ENCODE measurements at places on chromosomes 11 and 22.
A peak's percentile ranks its signal among the peaks of the same experiment; 100 is the strongest.

DNA sequence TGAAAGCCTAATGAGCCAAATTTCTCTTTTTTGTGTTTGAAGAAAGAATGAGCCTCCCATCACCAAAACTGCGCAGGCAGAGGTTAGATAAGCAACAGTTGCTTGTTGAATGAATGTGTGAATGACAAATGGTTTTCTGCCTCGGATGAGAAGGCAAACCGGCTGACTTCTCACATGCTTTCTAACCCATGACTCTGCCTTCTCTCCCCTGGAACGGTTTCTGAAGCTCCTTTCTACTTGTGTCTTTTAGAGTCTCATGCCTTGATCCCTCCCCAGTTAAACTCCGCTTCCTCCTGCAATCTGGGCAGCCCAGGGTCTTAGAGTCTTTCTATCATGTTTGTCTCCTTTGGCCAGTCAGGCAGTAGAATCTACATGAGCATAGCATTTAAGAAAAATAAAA, 342.1 kb upstream of the NCAM1 start:
- no peak for DNase-seq

GRCh38 chr22:30320021-30320556, 6.7 kb downstream of the TBC1D10A start:
- no peak for DNase-seq

GRCh38 chr11:68687311-68687710, 3.0 kb downstream of the GAL start:
- no peak for DNase-seq

GRCh38 chr11:96311120-96311568, 31.9 kb downstream of the MAML2 start:
- DNase-seq: peak; percentile 77

GRCh38 chr11:15053191-15053685, 20.2 kb upstream of the CALCB start:
- peak; percentile 2 for DNase-seq

DNA sequence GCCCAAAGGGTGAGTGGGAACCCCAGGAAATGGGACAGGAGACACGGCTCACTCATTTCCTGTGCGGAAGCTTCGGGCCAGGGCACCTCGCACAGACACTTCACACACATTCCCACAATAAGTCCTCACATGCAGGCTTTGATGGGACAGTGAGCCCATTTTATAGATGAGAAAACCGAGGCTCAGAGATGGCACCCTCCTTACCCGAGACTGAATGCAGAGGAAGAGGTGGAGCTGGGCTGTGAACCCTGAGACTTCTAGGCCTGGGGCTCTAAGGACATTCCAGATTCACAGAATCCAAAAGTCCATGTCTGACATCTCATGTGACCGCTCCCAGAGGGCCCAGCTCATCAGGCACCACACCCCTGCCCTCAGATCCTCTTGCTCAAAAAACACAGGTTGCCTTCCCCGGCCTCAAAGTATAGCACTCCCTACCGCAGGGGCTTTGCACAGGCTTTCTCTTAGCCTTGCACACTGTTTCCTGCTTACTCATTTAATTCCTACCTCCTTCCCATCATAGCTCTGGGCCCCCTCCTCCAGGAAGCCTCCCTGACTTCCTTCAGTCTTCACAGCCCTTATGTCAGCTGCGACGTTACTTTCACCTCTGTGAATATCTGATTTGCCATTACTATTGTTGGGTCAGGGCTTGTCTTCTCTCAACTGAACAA, 57.1 kb upstream of the TCF20 start:
- DNase-seq: no peak

DNA sequence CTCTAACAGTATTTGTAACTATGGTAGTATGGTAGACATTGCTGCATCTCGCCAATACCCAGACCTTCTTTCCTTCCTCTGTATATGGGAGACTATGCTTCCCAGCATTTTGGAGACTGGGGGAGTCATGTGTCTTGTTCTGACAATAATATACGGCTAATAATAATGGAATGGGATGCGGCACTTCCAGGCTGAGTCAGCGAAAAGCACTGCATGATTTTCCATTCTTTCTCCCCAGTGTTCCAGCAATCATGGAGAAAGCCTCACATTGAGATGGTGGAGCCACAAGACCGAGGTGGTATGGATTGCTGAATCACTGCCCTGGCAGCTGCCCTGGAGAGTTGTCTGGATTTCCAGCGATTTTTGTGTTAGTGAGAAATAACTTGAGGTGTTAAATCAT, 77.1 kb upstream of the FIBIN start:
- DNase-seq: no peak

All from iris pigment epithelial cell (primary cell).